Mesangial cell (primary cell): ENCODE measurements at places on chromosomes 16 and 17. TPM values are rescaled to one million over a fixed set of nuclear protein-coding genes. Genes with fewer than 3 reads are reported as not detected.

The GPRC5C gene
- 40.1 and 174 TPM in 2 replicates for total RNA-seq

The TP53TG3 gene
- not detected in 2 replicates for total RNA-seq

The TVP23C gene
- total RNA-seq, result 2.6 and 7.4 TPM in 2 replicates

The CTRB1 gene
- total RNA-seq, result not detected in 2 replicates

The ANKFN1 gene
- 0.25 TPM in 1 of 2 replicates, not detected in the other for total RNA-seq

The TMEM220 gene
- total RNA-seq, result 3.1 and 4.4 TPM in 2 replicates

The LGALS9B gene
- not detected in 2 replicates for total RNA-seq

The TTLL6 gene
- under 0.01 TPM in 1 of 2 replicates, not detected in the other for total RNA-seq

The CCL1 gene
- not detected in 2 replicates for total RNA-seq

The TPSG1 gene
- total RNA-seq, result not detected in 2 replicates

The ATP2A3 gene
- total RNA-seq, result 1.3 and 2.3 TPM in 2 replicates

The SMURF2 gene
- total RNA-seq, result 22.7 and 27.4 TPM in 2 replicates

The GPR142 gene
- not detected in 2 replicates for total RNA-seq

The SLC38A8 gene
- total RNA-seq, result not detected in 2 replicates

The SKA2 gene
- 24.8 and 58.0 TPM in 2 replicates for total RNA-seq

The HIC1 gene
- total RNA-seq, result 17.3 and 22.1 TPM in 2 replicates

The ABCC11 gene
- total RNA-seq, result 0.13 TPM in 1 of 2 replicates, not detected in the other

The KRTAP16-1 gene
- not detected in 2 replicates for total RNA-seq

The SBK1 gene
- 0.65 and 3.9 TPM in 2 replicates for total RNA-seq

The RNF43 gene
- total RNA-seq, result 0.49 and 0.63 TPM in 2 replicates

The CDT1 gene
- 20.4 and 63.6 TPM in 2 replicates for total RNA-seq

The ZFP3 gene
- 0.81 and 2.2 TPM in 2 replicates for total RNA-seq

The HEATR9 gene
- total RNA-seq, result not detected in 2 replicates

The CANT1 gene
- 61.8 and 62.1 TPM in 2 replicates for total RNA-seq

The YPEL3 gene
- 17.4 and 95.1 TPM in 2 replicates for total RNA-seq

The RHBDF1 gene
- total RNA-seq, result 25.6 and 81.1 TPM in 2 replicates

The LPCAT2 gene
- total RNA-seq, result 4.2 and 7.7 TPM in 2 replicates
